ENCODE measurements at places on chromosomes 4 and X.

DNA sequence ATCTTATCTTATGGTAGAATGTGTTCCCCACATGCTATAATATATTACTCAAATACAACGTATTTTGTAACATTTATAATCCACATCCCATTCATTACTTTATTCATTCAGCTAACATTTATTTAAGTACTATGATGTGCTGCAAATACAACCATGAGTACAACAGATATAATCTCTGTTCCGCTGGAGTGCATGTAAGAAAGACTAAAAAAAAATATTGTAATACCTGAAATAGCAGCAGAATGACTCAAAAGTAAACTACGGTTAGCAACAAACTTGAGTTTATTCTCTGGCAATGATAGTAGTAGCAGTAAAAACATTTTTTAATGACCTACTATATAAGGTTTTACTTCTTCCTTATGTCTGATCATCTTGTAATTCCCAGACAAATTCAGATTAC is 1776.3 kb downstream of the STIM2 start:
- no peak for DNase-seq

GRCh38 chr4:113815826-113816225 is 54.3 kb upstream of the CAMK2D start:
- no peak for DNase-seq

DNA sequence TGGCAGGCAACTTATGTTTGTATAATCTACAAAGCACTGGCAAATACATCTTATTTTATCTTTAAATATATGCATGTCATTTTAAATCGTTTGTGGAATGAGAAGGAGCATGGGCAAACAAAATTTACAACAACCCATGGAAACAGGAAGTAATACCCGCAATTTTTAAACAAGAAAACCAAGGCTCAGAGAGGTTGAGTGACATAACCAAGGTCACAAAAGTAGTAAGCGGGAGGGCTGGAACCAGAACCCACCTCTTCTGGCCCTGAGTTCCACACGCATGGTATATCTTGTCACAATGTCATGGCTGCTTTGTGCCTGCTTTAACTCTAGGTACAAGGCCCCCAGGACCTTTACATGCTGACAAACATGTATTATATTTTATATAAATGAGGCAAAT is 52.9 kb downstream of the SLC7A11 start:
- DNase-seq, result no peak

- no peak for DNase-seq
These were observed 30.2 kb downstream of the DYNLT3 start for GRCh38 chrX:37817176-37817575.

GRCh38 chrX:71911731-71912050 is 1.0 kb downstream of the NHSL2 start:
- DNase-seq, result no peak

- DNase-seq, result no peak
These were observed 234.7 kb downstream of the OR13H1 start for GRCh38 chrX:131778269-131779218.

GRCh38 chr4:64893205-64893604 is 484.0 kb upstream of the TECRL start:
- DNase-seq, result no peak

GRCh38 chr4:82998898-82999297 is 11.7 kb downstream of the LIN54 start:
- DNase-seq, result no peak

GRCh38 chr4:172951679-172952451 is 216.7 kb upstream of the GALNT7 start:
- no peak for DNase-seq

DNA sequence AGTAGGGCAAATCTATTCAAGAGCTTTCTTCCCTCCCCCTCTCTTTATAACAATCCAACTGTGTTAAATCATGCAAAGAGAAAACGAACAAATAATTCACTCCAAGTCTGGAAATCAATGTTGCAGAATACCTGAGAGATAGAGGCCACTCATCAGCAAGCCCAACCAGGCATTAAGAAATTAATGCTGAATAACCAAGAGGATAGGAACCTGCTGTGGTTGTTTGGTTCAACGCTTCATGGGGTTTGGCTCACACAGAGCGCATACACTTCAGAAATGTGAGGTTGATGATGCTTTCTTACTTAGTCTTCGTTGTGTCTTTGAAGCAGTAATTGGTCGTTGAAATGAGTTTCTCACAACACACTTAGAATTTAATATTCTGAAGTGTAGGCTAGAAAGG is 1540.0 kb upstream of the PABPC4L start:
- no peak for DNase-seq

DNA sequence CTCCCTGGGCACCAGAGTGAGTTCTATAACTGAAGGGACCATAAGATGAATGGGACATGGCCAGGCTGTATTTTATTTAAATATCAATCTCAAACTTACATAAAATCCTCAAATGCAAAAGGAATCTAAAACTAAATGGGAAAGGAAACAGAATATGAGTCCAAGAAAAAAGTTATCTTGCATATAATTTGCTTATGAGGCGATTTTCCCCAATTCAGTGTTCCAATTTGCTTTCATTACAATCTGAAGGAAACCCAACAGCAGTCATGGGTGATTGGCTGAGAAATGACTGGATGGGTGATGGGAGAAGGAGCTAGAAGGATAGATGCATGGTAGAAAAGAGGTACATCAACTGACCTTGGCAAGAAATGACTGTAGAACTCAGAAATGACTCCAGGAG is 511.3 kb upstream of the TENM3 start:
- no peak for DNase-seq

GRCh38 chrX:40037367-40037766 is 60.4 kb downstream of the BCOR start:
- DNase-seq, result no peak

GRCh38 chr4:136900696-136901095 is 631.6 kb downstream of the PCDH18 start:
- DNase-seq, result no peak

- DNase-seq, result no peak
These were observed 58.8 kb downstream of the SPINK2 start for GRCh38 chr4:56762484-56763250.

- peak; percentile 67 for DNase-seq
These were observed 737.1 kb downstream of the FAT4 start for GRCh38 chr4:126051689-126052424.

- DNase-seq, result no peak
These were observed 2.1 kb upstream of the PRSS12 start for GRCh38 chr4:118354913-118355312.

GRCh38 chrX:17595456-17596035 is 141.7 kb upstream of the SCML1 start:
- no peak for DNase-seq

DNA sequence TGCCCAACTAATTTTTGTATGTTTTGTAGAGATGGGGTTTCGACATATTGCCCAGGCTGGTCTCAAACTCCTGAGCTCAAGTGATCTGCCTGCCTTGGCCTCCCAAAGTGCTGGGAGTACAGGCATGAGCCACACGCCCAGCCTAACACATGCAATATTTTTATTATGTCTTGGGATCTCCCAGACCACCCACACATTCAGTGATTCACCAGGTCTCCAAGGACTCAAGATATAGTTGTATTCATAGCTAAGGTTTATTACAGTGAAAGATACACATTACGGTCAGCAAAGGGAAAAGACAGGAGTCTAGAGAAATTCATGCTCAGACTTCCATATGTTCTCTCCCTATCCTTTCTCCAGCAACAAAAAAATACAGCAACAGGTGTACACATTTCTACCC is 25.5 kb upstream of the FAM120C start:
- DNase-seq, result peak; percentile 48

DNA sequence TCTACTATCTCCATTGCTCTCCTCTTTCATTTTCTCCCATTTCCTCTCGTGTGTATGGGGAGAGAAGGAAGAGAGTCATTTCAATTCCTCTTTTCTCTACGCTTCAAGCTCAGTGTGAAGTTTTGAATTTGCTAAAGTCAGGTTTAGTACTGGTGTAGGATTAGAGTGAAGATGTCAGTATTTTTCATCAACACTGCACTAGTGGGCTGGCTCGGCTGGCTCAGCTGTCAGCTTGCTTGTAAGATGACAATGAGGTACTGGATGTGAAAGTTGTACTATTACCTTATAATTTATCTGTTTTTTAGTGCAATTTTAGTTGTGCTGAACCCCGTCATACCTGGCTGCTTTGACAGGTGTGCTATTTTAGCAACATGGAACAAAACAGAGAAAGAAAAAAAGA is 2.1 kb upstream of the SH2D1A start:
- no peak for DNase-seq

GRCh38 chrX:115023139-115023538 is 5.7 kb upstream of the IL13RA2 start:
- DNase-seq, result peak; percentile 52

DNA sequence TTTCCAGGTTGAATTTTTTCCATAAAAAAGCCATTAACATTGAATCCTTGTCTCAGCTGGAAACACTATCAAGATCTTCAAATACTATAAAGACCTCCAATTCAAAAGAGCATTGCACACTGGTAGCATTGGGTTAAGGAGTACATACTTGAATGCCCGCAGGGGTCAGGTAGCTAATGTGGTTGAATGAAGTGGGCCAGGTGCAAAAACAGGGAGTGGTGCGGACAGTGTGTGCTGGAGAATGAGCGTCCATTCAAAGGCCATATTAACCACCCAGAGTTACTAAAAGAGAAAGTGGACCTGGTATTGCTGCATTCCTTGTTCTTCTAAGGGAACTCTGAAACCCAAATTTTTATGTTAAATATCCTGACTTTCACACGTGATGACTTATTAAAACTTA is 91.6 kb downstream of the NYX start:
- DNase-seq, result no peak

DNA sequence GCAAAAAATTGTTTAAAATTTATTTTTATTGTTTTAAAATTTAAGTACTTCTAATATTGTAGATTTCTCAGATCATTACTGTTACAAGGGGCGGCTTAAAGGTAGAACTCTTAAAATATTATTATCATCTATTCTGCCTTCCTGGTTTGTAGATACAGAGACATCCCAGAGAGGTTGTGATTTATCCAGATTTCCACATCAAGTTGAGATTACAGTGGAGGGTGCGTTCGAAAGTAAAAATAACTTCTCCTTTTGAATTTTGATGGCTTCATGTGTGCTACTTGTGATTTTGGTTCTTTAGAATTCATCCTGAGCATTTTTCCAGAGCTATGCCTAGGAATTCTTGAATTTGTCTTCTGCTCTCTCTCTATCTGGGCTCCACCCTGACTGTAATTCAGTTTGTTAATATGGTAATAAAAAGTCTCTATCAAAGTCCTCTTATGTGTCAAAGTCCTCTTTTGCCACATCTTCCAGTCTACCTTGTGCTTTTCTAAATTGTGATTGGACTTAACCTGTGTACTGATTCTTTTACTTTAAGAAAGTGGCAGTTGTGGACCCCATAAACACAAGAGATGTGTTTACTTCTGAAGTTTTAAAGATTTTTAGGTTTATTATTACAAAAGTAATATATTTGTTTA is 37.2 kb downstream of the CLCN3 start:
- DNase-seq, result no peak

GRCh38 chr4:11312389-11312788 is 116.3 kb downstream of the HS3ST1 start:
- DNase-seq, result no peak

DNA sequence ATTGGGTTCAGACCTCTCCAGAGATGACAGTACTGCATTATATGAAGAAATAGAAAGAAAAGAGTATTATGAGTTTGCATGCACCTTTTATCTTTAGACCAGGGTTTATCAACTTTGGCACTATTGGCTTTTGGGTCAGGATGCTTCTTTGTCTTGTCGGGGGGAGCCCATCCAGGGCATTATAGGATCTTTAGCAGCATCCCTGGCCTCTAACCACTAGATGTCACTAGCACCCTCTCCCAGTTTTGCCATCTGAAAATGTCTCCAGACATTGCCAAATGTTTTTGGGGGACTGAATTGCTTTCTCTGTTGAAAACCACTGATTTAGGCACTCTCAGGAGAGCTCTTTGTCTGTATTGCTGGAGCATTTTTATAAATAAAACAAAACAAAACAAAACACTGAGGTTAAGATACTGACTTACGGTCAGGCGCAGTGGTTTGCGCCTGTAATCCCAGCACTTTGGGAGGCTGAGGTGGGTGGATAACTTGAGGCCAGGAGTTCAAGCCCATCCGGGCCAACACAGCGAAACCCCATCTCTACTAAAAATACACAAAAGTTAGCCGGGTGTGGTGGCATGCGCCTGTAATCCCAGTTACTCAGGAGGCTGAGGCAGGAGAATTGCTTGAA is 23.6 kb downstream of the CA5B start:
- DNase-seq, result no peak

DNA sequence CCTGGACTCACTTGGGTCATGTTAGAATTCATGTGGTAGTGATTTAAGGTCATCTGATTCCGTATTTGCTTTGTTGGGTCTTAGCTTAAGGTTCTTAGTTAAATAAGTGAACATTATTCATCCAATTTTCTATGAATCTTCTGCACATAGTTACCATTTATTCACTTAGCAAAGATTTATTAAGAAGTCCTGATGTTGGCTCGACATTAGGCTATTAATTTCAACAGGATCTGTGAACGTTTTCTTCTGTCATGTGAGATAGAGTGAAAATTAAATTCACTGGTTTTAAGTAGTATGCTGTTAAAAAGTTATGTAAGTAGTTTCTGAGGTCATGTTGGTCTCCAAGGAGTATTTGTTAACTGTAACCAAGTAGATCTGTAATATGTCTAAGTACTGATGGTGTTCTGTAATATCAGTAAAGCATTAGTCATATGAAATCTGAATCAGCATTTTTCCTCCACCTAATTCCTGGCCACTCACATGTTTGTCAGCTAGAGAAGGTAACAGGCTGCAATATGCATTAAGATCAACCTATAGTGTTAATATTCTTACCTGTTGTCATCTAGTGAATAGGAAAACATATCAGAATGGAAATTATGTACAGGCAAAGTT is 155.6 kb downstream of the PCDH7 start:
- DNase-seq, result no peak

GRCh38 chr4:168551211-168551610 is 54.4 kb downstream of the PALLD start:
- DNase-seq, result peak; percentile 56

DNA sequence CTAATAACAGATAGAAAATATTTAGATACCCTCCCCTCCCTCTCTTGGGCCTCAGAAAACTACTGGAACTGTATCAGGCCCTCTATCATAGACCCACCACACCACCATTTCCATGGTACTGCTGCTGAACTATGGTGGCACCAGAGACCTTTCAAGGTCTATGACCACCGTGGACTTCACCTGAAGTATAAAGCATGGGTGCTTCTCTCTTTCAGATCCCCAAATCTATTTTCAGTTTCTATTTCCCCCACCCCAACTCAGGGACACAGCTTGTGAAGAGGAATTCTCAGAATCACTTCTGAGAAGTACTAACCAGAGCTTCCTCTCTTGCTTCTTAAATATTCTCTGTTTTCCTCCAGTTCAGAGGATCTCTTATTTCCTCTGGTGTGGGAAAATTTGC is 840.8 kb upstream of the HTR2C start:
- no peak for DNase-seq

DNA sequence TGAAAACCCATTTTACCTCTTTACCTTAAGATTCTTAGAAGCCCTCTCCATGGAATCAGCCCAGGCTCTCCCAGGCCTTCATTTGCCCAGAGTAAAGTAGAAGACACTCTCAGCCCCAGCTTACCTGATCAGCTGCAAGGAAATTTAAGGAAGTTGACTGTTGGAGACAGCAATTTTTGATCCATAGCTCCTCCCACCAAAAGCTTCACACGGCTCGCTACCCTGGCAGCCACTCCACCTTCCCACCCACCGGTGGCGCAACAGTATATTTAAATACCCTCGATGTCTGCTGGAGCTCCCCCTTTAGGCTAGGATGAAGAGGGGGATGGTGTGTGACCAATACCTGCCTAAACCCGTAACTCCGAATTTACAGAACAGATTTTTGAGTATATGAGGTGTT is 75.4 kb downstream of the MBNL3 start:
- no peak for DNase-seq
